ENCODE measurements at places on chromosomes 2 and 18.

- no peak for DNase-seq
Measured at GRCh38 chr18:37299471-37300304, 265.9 kb downstream of the CELF4 start.

- no peak for DNase-seq
Measured at GRCh38 chr2:178827111-178827510, 19.9 kb upstream of the TTN start.

- no peak for DNase-seq
Measured at GRCh38 chr2:65067806-65068553, 11.8 kb downstream of the CEP68 start.

DNA sequence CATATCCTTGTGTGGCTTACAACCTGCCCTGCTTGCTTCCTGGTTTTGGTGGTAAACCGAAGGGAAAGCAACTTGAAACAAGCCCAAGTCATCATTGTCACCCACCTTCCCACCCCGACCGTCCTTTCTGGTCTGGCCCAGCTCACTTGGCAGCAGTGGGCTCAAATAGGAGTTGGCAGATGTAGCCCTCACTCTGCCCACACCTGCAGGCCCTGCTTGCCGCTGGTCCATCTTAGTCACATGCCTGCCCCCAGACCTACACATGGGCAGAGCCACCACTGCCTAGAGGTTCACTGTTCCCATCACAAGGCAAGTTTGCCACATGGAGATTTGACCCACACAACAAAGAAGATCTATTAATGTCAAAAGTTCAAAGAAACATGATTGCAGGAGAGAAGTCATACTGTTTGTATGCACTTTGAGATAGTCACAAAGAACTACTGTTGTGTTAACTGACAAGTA, 9.3 kb downstream of the EIPR1 start:
- no peak for DNase-seq

- no peak for DNase-seq
Measured at GRCh38 chr2:147365622-147366021, 479.2 kb upstream of the ACVR2A start.

GRCh38 chr2:158313734-158314133, 142.8 kb downstream of the CCDC148 start:
- DNase-seq = no peak
